ENCODE measurements at places on chromosomes 2 and 18.

- DNase-seq: peak; percentile 4
These were observed 20.7 kb downstream of the SLC4A3 start for GRCh38 chr2:219648176-219648575.

GRCh38 chr18:69102959-69103358, 297.7 kb upstream of the DOK6 start:
- no peak for DNase-seq

DNA sequence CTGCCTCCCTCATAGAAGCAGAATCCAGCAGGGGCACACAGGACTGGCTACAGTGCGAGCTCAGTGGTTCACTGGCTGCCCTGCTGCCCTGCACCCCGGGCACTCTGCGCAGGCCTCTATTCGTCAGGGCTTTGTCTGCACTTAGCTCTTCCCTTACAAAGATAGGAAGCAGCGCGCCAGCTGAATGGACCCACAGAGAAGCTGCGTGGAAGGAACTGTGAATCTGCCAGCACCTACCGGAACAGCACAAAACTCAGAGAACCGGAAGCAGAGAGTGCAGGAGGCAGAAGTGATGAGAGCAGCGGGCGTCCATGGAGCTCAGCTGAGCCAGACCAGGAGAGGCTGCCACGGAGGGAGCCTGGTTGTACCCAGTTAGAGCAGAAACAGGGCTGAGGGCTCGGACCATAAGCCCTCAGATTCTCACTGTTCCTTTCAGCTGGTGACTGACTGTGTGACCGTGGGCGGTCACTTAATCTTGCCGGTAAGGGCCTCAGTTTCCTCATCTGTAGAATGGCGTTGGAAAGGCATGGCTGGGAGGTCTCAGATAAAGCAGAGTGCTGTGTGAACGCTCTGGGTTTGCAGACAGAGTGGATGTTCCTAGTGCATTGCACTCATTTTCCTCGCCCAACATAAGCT, 23.1 kb upstream of the SLC66A3 start:
- DNase-seq: no peak

- DNase-seq: no peak
These were observed 323.5 kb downstream of the AFF3 start for GRCh38 chr2:99818842-99819241.

DNA sequence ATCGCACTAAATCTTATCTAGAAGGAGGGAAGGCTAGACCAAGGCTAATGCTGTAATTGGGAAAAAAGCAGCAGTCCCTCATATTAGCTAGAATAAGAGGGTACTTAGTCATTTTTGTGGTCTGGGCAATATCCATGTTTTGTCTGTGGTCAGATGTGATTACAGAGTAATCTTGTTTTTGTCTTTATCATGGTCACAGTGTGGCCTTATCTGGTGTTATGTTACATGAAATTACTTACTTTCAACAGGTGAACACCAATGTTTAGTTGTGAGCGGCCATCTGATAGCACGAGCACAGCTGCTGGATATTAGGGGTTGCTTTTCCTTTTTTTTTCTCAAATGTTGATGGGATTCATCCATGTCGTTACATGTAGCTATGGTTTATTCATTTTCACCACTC, 23.7 kb upstream of the PLEKHM3 start:
- no peak for DNase-seq

DNA sequence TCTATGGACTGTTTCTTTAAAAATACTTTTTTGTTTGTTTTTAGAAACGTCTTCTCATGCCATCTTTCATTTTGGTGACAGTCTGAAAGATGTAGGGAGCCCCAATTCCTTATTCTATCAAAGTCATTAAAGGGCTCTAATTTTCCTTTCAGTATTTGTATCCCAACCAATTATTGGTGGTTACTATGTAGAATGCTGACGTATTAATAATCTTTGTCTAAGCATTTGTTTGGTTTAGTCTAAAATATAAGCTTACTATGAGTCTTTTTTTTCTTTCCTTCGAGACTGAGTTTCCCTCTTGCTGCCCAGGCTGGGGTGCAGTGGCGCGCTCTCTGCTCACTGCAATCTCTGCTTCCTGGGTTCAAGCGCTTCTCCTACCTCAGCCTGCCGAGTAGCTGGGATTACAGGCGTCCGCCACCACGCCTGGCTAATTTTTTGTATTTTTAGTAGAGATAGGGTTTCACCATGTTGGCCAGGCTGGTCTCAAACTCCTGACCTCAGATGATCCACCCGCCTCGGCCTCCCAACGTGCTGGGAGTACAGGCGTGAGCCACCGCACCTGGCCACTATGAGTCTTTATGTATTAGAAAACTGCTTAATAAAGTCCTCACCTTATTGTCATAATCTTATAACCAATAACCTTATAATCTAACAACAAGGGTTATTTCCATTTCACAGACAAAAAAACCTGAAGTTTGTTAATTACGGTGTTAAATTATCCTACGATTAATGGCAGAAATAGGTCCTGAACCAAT, 849 bp upstream of the VRK2 start:
- DNase-seq: no peak

- no peak for DNase-seq
These were observed 61.9 kb downstream of the MEIS1 start for GRCh38 chr2:66496670-66497420.

- DNase-seq: no peak
These were observed 431.8 kb upstream of the RAB12 start for GRCh38 chr18:8177330-8178016.

DNA sequence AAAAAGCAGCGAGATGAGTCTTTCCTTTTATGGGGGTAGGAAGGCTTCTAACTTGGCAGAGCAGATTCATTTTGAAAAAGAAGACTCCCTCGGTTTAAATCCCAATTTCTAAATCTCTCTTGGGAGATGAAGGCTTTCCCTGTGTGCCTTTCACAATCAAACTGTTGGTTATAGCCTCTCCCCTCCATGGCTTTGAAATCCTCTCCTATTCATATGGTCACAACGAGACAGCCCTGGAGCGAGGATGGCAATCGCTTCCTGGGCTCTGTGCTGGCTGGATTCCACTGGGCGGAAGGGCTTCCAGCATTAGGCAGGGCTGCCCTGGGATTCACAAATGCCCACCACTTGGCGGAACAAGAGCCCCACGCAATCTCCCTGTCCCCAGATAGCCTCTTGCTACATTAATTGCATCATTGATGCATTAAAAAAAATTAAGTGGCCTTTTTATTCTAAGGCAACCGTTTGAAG, 1.6 kb downstream of the CAVIN2 start:
- no peak for DNase-seq

DNA sequence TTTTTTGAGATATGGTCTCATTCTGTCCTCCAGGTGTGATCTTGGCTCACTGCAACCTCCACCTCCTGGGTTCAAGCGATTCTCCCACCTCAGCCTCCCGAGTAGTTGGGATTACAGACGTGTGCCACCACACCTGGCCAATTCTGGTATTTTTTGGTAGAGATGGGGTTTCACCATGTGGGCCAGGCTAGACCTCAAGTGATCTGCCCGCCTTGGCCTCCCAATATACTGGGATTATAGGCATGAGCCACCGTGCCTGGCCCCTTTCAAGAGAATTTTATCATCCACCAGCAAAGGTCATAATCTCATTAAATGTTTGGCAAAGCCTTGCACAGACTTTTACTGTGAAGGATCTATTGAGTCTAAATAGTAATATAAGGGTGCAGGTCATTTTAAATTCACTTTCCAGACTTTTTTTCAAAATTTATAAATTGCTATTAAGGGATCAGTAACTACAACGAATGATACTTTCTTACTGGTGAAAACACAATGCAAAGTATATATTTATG, 2.5 kb downstream of the HADHA start:
- no peak for DNase-seq

DNA sequence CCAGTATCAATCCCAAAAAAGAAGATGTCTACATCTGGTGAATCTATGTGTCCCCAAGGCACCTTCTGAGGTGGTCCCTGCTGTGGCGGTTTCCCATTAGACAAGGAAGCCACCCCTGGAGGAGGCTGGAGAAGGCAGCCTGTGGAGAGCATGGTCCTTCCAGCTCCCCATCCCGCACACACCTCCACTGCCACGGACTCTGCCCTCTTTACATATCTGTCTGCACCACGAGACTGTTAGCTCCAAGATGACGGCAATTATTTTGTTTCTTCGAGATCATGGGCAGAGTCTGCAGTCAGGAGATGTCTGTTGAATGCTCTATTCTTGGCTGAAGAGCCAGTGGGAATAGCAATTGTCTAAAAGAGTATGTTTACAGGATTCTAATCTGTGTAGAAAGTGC, 132.0 kb downstream of the OSR1 start:
- DNase-seq: no peak

DNA sequence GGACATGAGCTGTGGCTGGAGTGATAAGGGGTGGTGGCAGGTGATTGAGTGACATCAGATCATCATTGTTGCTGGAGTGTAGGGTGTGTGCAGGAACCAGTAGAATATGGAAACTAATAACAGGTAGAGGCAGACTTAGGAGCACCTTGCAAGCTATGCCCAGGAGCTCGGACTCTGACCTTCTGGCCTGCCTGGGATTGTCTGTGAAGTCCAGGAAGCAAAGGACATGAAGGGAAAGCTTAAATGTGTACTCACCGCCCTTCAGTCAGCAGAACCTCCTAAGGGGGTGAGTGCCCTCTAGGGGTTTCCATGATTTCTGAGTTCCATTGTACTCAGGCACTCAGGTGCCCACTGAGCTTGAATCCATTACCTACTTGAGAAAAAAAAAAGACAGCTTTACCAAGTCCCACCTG, 104.2 kb downstream of the CRIM1 start:
- DNase-seq: no peak

DNA sequence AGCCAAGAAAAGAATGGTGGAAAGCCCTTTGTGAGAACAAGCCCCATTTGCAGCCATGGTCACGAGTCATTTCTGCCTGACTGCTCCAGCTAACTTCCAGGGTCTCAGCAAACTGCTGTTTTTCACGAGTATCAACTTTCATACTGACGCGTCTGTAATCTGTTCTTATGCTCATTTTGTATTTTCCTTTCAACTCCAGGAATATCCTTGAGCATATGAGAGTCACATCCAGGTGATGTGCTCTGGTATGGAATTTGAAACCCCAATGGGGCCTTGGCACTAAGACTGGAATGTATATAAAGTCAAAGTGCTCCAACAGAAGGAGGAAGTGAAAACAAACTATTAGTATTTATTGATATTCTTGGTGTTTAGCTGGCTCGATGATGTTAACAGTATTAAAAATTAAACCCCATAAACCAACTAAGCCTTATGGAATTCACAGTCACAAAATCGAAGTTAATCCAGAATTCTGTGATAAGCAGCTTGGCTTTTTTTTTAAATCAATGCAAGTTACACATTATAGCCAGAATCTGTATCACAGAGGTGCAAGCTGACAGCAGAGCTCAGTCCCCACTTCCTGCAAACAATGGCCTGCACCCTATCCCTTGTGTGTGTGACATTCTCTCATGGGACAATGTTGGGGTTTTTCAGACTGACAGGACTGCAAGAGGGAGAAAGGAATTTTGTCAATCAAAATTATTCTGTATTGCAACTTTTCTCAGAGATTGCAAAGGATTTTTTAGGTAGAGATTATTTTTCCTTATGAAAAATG, 26.1 kb downstream of the SLC14A1 start:
- DNase-seq: no peak

DNA sequence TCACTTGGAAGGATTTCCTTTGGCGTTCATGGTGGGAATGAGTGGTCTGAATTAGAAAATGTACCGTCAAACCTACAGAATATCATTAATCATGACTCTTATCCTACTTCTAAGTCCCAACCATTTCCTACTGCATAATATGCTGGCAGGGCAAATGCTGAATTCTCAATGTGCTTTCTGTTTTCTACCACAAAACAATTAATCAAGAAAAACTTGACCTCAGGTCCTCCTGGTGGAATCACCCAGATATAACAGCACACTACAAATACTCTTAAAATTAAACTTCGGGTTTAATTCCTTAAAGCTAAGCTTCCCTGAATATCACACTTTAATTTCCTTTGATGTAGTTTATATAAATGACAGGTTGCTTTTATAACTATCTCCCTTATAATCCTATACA, 301.6 kb downstream of the AFF3 start:
- no peak for DNase-seq

- peak; percentile 59 for DNase-seq
These were observed 83.9 kb downstream of the ARHGEF4 start for GRCh38 chr2:130920415-130921163.

- peak; percentile 73 for DNase-seq
These were observed 30.4 kb upstream of the MGAT4A start for GRCh38 chr2:98761267-98761781.

DNA sequence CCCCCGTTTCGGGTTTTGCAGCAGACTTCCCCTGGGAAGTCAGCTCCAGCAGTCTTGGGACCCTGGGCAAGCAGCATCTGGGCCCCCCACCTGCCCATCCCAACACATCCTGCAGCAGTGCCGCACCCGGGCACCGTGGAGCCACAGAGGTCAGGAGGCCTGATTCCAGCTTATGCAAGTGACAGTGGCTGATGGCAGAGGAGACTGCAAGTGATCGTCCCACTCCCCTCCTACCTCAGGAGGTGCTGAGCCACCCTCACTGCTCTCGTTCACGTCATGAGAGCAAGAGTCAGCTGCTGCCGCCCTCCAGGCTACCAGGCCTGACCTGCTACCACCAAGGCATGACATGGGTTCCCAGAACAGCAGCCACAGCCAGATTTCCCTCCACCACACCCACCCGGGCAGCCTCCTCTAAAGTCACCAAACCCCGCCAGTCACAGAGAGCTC, 18.2 kb downstream of the COX7A2L start:
- no peak for DNase-seq

GRCh38 chr2:9217838-9218770, 11.5 kb downstream of the ASAP2 start:
- no peak for DNase-seq

DNA sequence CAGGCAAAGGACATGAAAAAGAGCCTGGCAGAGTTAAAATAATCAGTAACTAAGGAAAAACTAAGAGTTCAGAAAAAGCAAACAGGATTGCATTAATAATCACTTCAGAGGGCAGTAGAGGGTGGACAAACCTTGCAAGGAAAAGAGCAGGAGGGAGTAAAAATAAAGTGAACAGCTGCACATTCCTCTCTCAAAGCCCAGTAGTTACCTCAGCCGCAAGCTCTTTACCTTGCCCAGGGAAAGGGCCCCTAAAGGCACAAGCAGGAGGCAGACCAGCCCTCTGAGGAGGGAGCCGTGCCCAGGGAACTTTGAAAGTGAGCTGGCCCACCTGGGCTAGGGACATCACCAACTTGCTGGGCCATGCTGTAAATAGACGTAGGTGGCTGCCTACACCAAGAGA, 196.9 kb downstream of the C1D start:
- no peak for DNase-seq

- no peak for DNase-seq
These were observed 142.2 kb downstream of the PLCL1 start for GRCh38 chr2:197946562-197946961.

GRCh38 chr2:80546766-80547165, 242.2 kb upstream of the LRRTM1 start:
- no peak for DNase-seq

- DNase-seq: no peak
These were observed 55.5 kb downstream of the MAP4K4 start for GRCh38 chr2:101752716-101753616.

Measured in activated CD8-positive, alpha-beta memory T cell treated with anti-CD3 and anti-CD28 coated beads, Interleukin-2, amount 10 ng/mL, durations not matched to agents 7 days and 5 days (primary cell).